ENCODE measurements at places on chromosomes 5 and 9.
A peak's percentile ranks its signal among the peaks of the same experiment; 100 is the strongest.

- DNase-seq: no peak
Measured at GRCh38 chr9:22279636-22280035, 167.0 kb upstream of the DMRTA1 start.

- no peak for DNase-seq
Measured at GRCh38 chr9:136916330-136917184, 28.0 kb downstream of the FBXW5 start.

DNA sequence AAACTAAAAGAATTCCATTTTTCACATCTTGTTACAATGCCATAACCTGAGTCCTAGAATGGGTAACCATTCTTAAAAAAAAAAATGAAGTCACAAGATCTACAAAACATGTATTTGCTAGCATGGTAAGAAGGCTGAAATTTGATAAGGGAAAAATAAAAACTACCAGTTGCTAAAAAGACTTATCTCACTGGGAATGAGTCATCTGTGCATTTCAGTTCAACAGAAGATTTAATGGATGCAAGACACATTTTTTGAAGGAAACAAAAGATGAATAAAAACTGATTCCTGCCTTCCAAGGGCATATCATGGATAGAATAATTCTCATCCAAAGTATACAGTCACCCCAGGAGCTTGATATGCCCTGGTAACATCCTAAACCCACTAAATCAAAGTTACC is 47.2 kb downstream of the SGTB start:
- DNase-seq: no peak

- peak; percentile 78 for DNase-seq
Measured at GRCh38 chr5:37722236-37723161, 117.3 kb downstream of the GDNF start.

- peak; percentile 80 for DNase-seq
Measured at GRCh38 chr9:89597711-89598362, 7.0 kb upstream of the GADD45G start.

DNA sequence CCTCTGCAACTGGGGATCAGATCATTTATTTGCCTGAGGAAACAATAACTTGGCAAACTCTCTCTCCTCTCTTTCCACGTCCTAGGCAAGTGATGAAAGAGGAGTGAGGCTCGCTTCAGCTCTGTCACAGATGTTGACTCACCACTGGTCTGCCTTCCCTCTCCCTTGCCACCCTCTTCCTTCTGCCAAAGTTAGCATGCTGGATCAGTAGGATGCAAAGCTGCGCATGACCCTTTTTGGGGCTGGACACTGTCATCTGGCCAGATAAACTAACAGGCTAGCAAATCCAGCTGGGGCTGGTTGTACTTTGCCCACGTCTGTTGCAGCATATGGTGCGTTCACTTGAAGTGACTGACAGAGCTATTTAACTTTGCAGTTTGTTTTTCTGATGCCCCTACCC is 36.2 kb upstream of the SMARCA2 start:
- DNase-seq: no peak

GRCh38 chr5:174235221-174236011 is 189.9 kb downstream of the NSG2 start:
- DNase-seq: no peak

- no peak for DNase-seq
Measured at GRCh38 chr9:76333388-76333787, 60.8 kb downstream of the RFK start.

DNA sequence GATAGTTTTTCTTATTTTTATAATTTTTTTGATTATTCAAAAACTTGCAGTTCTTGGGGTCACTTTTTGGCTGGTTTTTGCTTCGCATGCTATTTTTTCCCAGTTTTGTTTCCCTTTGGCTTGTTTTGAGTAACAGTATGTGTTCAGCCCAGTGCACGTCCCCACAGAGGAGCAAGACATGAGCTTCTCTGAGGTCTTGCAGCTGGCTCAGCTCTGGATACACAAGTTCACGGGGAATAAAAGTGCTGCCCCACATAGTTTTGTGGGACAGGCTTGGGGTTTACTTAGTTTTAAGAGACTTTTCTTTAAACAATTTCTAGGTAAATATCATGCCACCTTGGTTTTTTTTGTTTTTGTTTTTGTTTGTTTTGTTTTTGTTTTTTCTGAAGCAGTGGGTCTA is 297.8 kb upstream of the IRX1 start:
- DNase-seq: no peak

DNA sequence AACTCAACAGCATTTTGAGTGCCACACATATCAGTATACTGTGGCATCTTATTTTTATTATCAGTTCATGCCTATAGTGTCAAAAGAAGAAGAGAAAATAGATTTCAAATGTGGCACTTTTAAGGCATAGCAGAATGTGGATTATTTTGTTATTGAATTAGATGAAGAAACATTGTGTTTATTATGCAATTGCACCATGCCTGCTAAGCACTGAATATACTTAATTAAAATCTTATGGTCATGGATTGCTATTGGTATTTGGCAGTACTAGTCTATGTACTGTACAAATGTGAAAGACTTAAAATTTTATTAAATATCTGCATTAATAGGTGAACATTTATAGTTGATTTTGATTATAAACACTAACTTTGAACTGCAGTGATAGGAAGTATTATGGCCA is 128.8 kb downstream of the FER start:
- DNase-seq: no peak

GRCh38 chr5:603081-603998 is 8.8 kb upstream of the CEP72 start:
- no peak for DNase-seq

GRCh38 chr5:148237785-148238417 is 424 bp upstream of the MARCOL start:
- DNase-seq: no peak

DNA sequence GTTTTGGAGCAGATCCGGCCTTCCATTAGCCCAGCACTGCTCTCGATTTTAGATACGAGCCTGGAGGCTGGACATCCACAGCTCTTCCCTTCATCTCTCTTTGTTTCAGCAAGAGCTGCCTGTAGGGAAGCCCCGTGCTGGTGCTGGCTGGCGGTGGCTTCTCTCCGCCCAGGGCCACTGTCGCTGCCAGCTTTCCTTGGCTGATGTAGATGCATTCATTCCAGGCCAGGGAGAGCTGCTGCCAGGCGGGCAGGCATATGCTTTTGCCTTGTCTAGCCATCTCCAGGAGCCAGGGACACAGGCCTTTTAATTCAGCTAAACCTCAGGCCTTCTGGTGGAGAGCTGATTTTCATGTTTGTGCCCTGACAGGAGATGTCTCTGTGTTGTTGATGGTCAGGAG is 409.3 kb upstream of the CLINT1 start:
- DNase-seq: no peak

- no peak for DNase-seq
Measured at GRCh38 chr5:1962619-1963355, 80.1 kb upstream of the IRX4 start.

GRCh38 chr9:135857843-135858242 is 49.5 kb downstream of the CAMSAP1 start:
- no peak for DNase-seq

GRCh38 chr9:105264380-105264779 is 19.9 kb downstream of the SLC44A1 start:
- DNase-seq: peak; percentile 29

DNA sequence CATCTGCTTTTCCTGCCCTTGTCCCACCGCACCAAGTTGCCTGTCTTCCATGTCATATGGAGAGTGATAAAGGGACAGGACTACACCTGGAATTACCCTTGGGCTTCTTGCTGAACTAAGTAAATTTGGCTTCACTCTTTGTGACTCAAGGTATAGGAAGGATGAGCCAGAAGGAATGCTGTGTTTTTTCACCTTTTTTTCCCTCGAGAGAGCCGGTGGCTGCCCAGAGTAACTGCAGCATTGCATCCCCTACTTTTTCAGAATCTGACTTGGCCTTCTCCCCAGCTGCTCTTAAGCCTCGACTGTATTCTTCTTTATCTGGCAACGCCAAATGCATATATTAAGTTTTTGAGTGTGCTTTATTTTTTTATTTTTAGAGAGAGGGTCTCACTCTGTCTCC is 38.4 kb downstream of the RCL1 start:
- DNase-seq: no peak

DNA sequence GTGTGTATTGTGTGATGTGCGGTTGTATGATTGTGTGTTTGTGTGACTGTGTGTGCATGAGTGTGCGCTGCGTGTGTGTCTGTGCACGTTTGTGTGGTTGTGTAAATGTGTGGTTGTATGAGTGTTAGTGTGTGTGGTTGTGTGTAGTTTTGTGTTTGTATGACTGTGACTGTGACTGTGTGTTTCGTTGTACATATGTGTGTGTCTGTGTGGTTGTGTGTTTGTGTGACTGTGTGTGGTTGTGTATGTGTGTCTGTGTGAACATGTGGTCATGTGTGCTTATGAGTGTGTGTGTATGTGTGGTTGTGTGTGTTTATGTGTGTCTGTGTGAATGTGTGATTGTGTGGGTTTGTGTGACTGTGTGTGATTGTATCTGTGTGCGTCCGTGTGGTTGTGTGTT is 197.8 kb downstream of the TTLL11 start:
- no peak for DNase-seq

GRCh38 chr5:77182367-77182766 is 28.1 kb upstream of the PDE8B start:
- no peak for DNase-seq

DNA sequence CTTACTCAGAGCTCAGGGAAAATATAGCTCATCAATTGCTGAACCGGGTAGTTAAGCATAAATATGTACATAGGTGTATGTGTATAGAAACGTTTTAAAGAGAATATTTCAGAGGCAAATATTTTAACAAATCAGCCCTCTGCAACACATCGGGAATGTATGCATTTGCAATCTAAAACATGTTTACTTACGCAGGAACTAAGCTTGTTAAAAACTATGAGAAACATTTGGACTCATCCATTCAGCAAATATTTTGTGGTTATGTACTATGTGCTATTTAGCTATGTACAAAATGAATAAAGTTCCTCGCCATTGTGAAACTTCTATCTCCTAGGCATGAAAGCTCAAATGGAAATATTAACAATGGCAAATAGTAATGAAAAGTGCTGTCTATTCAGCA is 469.9 kb downstream of the ARHGEF28 start:
- no peak for DNase-seq

GRCh38 chr5:92309336-92309991 is 926.3 kb upstream of the ARRDC3 start:
- DNase-seq: peak; percentile 41

DNA sequence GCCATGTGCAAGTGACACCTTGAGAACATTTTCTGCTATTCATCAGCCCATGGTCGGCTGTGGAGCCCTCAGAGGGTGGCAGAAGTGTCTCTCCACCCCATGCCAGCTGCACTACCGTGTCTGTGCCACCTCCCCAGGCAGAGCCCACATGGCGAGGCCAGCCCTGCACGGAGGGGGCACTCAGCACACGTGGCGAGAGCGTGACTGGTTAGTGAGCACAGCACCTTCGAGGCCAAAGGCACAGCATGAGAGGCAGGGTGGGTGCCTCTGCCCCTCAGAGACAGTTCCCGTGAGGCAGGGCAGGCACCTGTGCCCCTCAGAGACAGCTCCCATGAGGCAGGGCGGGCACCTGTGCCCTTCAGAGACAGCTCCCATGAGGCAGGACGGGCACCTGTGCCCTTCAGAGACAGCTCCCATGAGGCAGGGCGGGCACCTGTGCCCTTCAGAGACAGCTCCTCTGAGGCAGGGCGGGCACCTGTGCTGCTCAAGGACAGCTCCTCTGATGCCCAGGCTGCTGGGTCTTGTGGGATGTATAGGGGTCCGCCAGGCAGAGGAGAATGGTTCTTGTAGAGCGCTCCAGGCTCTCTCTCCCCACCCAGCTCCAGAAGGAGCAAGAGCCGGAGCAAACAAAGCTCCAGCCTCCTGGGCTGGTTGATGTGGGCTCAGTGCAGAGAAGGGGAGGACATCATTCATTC is 179.8 kb upstream of the PPP1R26 start:
- DNase-seq: no peak

GRCh38 chr5:107538805-107539445 is 131.8 kb downstream of the EFNA5 start:
- no peak for DNase-seq

GRCh38 chr5:135578685-135579341 is at the start of gene CXCL14:
CXCL14 (minus strand) TSS chr5:135578991; CDS start chr5:135578778, 213 bp downstream.
- peak; percentile 82 for DNase-seq

DNA sequence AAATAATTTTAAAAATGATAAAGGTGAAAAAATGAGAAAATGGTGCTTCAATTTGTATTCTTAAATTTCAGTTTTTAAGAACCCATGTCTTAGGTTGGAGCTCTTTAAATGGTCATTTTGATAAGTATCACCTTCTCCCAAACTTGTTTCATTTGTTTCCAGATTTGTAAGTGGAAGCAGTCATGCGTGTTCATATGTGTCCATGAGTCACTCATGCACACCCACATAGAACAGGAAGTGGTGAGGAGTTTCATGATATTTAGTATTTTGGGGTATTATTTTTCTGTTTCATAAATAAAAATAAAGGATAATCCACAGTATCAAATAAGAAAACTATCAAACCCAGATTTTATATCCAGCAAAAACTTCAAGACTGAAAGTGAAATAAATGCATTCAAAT is 570.4 kb upstream of the ST8SIA4 start:
- DNase-seq: no peak

GRCh38 chr9:123965801-123966686 is 36.1 kb upstream of the DENND1A start:
- DNase-seq: no peak
